ENCODE measurements at places on chromosomes 2 and 18.

DNA sequence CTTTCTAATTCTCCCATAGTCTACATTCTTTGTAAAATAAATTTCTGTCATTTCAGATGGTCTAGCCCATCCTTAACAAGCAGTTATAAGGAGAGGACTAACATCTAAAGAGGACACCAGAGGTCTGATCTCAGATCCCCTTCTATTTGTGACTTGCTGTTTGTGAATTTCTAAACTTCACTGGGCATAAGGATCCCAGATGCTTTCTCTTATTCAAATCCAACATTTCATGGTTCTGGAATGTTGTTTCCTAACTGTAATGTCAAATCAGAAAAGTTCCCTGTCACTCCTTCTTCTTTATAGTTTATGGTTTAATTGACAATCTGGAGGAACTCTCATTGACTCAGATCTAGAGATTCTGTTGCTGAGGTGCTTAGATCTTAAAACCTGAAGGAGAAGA, 430.2 kb downstream of the MEIS1 start:
- no peak for DNase-seq

DNA sequence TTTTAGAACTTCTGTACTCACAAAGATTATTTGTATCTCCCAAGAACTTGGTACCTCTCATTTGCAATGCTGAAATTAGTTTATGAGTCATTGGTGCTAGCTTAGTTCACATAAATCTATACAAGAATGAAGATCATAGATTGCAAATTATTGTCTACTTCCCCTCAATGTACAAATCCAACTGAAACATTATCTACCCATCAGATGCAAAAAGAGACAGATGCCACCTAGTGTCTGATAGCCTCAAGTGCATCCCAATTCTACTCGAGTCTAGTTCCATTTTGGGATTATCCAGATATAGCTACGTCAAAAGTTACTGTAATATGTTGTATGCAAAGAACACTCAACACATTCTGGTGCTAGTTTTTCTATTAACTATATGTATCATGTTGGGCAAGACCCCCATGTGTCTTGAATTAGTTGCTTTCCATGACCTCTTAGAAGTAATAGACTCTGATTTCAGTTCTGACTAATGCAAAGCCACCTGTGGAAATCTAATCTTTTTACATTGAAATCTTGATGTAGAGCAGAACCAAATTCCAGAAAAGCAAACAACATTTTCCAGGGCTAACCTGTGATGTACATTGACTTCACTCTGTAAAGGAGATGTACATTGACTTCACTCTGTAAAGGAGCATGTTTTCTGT, 210.0 kb downstream of the RBM43 start:
- no peak for DNase-seq

- peak; percentile 43 for DNase-seq
Observed at GRCh38 chr2:213150315-213151097, 906 bp downstream of the IKZF2 start.

DNA sequence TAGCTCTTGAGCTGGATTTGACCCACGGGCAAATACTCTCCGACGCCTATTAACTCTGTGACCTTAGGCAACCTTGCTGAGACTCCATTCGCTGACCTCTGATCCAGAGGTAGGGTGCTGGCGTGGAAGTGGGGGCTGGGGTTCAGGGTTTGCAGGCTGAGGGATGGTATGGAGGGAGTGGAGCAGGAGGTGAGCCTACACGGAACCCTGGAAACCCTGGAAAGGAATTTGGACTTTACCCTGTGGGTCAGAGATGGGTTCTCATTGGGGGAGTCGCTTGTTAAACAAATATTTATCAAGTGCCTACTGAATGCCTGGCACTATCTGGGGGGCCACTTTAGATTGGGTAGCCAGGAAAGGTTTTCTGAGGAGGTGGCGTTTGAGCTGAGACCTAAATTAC, 58.2 kb upstream of the FZD7 start:
- DNase-seq = no peak

DNA sequence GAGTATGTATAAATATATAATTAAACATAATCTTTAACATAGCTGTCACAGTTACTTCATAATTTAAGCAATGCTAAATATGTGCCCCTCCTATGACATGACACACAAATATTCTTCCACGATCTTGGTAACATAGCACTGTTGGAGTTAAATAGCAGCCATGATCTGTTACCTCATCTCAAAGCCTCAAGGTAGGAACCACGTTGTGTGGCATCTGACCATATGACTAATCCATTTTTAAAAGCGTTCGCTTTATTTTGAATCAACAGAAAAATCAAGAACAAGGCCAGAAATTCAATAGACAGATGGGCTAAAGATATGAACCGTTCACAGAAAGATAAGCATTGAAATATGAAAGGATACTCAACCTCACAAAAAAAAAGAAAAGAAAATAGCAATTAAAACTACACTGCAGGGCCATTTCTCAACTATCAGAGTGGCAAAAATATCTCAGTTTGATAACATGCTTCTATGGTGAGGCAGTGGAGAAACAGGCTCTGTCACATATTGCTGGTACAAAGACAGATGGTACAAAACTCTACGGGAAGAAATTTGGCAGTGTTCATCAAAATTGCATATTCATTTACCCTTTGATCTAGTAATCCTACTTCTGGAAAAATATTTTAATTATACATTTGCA, 105.9 kb downstream of the TMX3 start:
- no peak for DNase-seq

DNA sequence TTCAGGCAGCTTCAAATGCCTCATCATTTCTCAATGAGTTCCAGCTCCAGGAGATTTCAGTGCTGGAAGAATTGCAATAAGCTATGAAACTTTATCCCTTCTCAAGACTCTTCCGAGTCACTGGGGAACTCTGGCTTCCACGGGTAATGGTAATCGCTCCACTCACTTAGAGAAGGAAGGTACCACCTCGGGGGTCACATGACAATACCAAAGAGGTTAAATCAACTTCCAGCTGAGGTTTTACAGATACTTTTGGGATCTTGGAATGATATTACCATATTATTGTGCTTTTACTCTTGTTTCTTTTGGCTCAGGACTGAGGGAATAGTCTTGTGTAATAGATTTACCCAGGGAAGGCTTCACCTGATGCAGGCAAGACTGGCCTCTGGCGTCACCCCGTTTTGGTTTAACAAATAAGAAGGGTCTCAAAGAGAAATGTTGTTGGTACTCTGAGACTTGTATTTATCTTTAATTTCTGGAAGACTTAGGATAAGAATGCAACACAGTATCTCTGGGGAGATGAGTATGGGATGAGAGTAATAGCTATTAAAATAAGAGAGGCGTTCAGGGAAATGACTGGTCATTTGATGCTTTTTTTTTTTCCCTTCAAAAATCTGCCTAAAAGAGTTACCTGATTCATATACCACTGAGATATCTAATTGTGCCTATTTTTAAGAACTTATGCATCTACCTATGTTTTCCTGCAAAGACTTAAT, 316.9 kb upstream of the ZEB2 start:
- no peak for DNase-seq

DNA sequence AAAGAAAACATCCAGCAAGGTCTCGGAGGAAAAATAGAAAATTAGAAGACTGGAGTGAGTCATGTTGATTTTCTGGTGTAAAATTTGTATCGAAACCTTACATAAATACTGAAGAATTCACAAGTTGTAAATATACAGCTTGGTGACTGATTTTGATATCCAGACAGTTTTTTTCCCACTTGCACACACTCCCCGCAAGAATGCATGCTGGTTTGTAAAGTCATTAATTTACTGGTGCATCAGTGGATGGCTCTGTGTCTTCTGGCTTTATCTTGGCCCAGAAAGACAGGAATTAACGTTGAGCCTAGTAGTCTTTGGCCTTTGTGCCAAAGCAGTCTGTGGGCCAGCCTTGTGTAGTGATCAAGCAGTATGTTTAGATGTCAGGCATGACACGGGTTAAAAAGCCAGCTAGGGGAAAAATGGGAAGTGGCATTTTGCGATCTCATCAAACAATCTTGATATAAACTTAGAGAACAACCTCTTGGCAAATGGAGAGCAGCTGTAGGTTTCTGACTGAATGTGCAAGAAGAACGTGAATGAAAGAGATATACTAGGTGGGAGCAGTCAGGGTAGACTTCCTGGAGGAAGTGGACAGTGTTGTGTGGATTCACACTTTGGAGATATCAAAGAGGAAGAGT, 22.7 kb upstream of the CASP8 start:
- no peak for DNase-seq

DNA sequence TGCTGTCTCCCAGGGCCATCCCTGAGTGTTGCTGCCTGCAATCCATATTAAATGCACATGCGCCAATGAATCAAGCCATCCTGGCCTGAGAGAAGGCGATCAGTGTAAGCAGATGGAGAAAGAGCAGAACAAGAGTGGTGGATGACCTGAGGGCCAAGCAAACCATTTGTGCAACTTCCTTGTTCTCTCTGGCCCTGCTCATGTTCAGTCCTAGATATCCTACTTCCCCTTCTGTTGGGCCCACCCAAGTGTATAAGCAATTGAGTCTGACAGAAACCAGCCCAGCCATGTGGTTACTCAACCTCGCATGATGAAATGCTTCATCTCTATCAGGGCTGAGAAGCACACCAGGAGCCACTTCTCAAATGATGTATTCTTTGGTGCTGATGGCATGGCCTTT, 383.1 kb upstream of the ID2 start:
- no peak for DNase-seq

- no peak for DNase-seq
Observed at GRCh38 chr2:121605820-121606733, 43.2 kb downstream of the CLASP1 start.

DNA sequence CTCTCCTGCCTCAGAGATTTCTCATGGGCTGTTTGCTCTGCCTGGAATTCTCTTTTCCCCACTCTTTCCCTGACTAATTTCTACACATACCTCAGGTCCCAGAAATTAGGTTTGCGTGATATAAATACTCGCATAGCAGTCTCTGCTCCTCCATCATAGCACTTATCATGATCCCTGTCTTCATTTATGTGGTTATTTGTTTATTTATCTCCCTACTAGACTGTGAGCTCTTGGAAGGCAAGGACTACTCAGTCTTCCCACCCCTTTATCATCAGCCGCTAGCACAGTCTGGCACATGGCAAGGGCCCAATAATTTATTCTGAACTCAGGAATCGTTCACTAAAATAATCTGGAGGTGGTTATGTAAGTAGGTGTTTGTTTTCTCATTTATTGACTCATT, 79.3 kb downstream of the ADCYAP1 start:
- no peak for DNase-seq

- no peak for DNase-seq
Observed at GRCh38 chr2:2561346-2562095, 230.4 kb upstream of the MYT1L start.

DNA sequence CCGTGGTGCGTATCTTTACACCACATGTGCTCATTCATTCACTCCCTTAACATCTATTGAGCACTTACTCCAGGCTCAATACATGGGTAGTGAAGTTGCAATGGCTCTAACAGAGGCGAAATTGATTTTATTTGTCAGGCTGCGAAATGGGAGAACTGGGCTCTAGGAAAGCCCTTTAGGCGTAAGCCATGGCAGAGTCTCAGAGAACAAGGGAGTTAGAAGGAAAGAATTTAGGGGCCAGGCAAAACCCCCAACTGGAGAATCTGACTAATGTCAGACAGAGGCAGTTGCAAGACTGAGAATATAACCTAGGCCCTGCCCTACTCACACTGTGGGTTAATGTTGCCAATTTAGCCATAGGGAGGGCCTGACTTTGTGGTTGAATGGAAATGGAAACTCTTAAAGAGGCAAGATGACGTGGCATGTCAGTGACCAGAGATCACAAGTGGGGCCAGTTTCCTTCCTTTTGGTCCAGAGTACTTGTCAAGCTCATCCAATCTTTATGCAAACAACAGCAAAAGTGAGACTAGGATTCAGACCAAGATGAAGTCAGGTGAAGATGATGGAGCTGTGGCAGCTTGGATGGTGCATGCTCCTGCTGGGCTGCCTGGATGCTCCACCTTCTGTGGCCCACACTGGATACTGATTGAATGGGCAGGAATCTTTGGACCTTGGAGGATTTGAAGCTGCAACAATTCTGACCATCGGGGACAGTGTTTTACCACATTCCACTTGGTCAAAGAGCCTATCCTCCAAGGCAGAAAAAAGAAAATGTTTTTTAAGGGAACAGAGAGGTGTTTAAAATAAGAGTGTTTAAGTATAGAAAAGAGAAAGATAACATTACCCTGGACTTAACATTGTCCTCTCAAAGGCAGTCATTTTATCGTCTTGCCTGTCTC, 92.2 kb downstream of the CAPN13 start:
- no peak for DNase-seq

Data from left hindlimb (tissue), 1 donor.